Breast epithelium (tissue), 4 donors: ENCODE measurements at places on chromosomes 2 and 18. TPM values are rescaled to one million over a fixed set of nuclear protein-coding genes. Genes with fewer than 3 reads are reported as not detected.

DNA sequence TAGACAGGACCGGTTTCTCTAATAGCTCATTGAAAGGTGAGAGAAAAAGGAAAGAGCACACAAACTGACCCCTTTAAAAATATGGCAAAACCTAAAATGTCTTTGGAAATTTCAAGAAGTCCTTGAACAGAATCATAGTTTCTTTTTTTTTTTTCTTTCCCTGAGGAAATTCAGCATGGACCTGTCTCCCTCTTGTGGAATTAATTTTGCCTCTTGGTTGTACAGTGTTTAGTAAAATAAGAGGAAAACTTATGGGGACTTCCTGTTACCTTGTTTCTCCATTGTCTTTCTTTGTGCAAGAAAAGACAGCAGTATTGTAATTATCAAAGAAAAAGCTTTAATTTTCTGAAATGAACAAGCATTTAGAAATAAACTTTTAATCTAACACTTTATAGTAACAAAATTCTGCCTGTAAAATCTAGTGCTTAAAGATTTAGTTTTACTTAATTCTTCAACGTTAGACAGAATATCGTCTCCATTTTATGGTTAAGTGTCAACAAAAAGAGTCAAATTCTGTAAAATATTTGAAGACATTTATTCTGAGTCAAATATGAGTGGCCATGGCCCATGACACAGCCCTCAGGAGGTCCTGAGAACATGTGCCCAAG is 176.3 kb upstream of the NABP1 start:
- no peak for DNase-seq

DNA sequence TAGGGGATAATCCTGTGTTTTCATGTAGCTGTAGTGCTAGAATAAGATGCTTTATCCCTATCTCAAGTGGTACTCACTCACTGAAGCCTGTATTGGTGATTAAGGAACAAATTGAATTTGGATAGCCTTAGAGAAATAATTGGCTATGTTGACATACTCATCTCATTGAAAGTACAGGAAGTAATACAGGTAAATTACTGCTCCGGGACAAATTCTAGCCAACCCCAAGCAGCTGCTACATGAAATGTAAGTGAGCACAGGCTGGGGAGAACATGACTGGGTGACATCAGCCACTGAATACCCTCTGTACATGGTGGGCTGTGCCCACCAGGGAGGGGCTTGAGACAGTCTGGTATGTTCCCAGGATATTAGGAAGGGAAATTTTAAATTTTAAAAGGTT is 188.4 kb upstream of the RASGRP3 start:
- DNase-seq = no peak

MFF gene
- total RNA-seq = 120 TPM

MYL12B gene
- total RNA-seq = 335 TPM

DNA sequence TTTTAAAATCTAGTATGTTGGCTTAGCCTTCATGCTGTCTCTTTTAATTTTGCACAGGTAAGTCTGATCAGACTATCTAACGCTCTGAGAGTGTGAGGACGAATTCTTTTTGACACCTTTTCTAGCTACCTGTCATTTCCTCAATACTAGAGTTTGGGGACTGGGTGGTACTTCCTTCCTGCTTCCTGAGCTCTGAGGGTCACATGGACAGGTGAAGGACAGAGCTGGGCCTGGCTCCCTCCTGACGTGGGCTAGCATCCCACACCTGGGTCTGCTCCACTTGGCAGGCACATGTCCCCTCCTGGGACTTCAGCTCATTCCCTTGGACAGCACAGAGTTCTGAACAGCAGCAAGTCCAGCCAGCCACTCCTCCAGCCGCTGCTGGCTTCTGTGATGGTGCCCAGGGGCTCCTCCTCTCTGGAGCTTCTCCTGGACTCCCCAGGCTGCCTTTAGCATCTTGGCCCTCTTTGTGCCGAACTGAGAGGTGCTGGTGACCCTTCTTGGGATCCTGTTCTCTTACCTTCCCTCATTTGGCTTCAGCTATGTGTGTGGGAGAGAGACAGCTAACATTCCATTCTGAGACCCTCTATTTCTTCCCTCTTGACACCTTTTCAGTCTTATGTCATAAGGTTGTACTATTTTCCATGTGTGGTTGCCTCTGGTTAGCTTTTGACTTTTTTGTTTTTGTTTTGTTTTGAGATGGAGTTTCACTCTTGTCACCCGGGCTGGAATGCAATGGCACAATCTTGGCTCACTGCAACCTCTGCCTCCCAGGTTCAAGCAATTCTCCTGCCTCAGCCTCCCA is 106.9 kb downstream of the B3GNT2 start:
- no peak for DNase-seq

DLX1 gene
- not detected for total RNA-seq

DNA sequence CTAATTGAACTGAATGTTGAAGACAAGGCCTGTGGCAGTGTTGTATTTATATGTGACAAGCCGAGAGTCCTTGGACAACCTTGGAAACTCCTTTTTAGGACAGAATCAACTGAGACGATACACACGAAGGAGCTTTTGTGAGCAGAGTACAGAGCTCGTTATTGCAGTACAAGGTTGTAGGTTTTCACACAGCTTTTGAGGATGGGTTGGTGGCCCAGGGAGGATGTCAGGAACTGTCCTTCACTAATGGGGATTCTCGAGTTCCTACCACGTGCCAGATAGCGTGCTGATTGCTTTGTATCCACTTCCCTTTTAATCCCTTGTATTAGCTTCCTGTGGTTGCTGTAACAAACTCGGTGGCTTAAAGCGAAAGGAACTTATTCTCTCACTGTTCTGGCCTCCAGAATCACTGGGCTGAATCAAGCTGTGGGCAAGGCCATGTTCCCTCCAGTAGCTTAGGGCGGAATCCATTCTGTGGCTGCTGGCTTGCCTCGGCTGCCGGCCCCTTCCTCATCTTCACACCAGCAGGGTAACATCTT is 20.2 kb downstream of the INPP4A start:
- DNase-seq = no peak

SNORC gene
- total RNA-seq = 9.2 TPM

DNA sequence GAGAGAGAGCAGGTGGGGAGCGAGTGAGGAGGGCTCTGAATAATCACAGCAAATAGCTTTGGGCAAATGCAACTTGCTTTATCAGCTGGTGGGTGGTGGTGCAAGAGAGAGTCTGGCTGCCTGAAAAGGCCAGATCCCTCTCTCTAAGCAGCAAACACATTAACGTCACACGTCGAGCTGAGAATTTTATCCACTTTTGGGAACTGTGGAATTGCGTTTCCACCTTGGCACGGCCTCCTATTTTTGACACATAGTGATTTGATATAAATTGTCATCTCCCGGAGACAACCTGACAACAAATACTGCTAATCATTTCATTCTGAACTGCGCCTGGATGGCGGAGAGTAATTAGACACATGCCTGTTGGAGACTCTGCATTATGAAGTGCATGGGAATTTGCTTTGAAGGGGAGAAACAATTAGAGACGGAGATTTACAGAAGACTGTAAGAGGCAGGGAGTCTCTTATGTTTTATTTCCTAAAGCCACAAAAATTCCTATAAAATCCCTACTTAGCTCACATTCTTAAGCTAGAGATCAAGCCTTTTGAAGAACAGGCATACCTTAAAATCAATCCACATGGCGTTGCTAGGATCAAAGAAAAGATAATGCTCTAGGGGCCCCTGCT is 634.1 kb downstream of the TDRD15 start:
- DNase-seq = no peak
